ENCODE measurements at places on chromosomes 1 and 21. TPM values are rescaled to one million over a fixed set of nuclear protein-coding genes. Genes with fewer than 3 reads are reported as not detected.

The TMOD4 gene
- total RNA-seq, result not detected

The LZIC gene
- total RNA-seq, result 33.1 TPM

The ASPM gene
- total RNA-seq, result 108 TPM

The RBM11 gene
- 0.12 TPM for total RNA-seq

The SPATA45 gene
- total RNA-seq, result not detected

The SERINC2 gene
- 8.4 TPM for total RNA-seq

The PSEN2 gene
- total RNA-seq, result 26.0 TPM

The TDRD10 gene
- not detected for total RNA-seq

The PTGER3 gene
- total RNA-seq, result 3.0 TPM

The LIPI gene
- total RNA-seq, result not detected

The FAM163A gene
- total RNA-seq, result not detected

The CD5L gene
- not detected for total RNA-seq

The UQCRHL gene
- 2.4 TPM for total RNA-seq

The ADAM30 gene
- not detected for total RNA-seq

The FCAMR gene
- not detected for total RNA-seq
